ENCODE measurements at places on chromosomes 7 and 10.

- DNase-seq = no peak
These were observed 86.7 kb downstream of the GFRA1 start for GRCh38 chr10:116186273-116186672.

DNA sequence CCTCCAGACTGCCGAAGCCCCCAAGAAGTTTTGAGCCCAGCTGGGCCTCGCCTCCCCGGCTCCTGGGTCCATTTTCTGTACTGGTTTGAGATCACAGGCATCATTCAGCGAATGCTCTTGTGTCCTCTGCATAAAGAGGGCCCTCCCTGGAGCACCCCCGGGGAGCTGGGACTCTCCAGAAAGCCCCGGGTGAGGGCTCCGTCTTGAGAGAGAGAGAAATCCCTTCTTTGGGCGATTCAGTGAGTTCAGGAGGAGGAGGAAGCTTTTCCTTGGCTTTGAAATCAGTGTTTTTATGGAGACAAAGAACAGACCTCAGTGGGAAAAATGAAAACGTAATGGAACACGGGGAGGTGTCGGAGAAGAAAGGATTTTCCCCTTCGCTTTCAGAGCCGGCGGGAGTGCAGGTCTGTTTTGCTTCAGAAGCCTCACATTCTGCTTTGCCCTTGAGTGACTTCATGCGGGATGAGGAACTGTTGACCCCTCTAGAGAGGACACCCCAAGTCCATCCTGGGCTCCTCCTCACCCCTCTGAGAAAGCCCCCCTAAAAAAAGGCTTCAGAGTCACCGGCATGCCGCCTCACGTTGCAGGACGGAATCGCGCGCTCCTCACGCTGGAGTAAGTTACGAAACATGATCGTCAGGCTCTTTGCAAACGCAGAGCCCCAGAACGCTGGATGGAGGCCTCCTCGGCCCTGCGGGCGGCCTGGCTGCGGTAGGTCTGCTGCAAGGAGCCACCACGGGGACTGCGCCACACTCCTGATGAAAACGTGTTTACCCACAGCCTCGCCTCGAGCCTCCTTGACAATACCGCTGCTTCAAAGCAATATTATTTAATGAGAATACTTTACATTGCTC lies 8.5 kb upstream of the AP5Z1 start:
- no peak for DNase-seq

DNA sequence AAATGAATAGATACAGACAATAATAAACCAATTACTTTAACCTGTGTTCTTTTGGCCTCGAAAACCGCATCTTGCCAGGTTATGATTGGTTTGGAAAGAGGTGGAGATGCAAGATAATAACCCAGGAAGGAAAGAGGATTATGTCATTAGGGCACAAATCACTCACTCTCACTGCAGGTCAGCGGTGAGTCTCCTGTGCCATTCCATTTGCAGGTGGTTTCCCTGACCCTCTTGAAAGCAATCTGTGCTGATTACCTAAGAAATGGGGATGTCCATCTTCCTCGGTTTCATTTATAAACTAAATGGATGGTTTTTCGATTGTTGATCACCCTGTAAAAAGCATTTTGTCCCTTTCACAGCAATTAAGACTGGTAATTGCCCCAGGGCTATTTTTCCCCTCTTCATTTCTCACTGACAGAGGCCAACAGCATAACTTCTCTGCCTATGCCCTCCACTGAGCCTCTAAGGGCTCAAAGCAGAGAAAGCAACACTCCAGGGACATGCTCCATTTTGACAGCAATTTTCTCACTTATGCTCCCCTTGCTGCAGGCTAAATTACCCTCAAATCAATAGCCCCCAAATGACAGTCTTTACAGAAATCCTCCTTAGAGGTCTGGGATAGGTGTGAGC lies 257.5 kb downstream of the IPMK start:
- DNase-seq = no peak

DNA sequence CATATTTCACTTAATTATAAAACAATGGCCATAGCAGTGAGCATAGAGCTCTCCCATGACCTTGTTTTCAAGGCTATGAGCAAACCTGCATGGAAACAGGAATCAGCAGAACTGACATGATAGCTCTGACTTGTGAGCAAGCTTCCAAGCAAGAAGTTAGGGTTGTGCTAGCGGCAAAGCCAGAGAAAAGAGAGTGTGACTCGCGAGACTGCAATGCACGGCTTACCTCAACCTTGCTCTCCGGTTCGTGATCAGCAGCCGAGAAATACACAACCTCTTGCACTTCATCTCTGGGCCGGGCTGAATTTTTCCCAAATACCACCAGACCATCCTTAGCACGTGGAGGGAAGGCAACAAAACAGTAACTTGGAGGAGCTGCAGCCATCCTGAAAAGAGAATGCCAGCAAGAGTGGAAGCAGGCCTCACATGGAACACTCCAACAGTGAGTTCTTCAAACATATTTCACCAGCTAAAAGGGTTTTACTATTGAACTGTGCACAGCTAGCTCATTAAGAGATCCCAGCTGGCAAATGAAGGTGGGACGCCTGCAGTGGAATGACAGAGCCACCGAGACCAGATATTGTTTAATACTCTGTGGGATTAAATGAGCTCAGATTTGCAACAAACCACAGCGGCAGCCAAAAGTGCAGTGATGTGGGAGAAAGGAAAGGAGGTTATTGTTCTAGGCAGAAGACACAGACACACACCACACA lies 20.8 kb downstream of the SCRN1 start:
- DNase-seq = no peak

DNA sequence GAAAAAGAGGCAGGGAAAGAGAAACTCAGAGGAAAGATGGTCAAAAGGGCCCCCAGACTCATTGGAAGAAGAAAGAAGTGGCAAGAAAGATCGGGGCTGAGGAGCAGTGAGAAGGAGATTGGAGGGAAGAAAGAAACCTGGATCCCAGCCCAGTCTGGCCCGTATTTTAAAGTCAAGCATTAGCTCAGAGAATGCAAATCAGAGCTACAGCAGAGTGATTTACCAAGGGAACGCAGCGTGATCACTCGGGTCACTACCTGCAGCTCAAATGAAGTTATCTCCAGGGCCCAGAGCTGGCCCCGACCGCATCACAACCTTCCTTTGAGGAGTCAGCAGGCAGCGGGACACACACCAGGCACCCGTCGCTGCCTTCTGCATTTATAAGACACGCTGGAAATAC lies 72.8 kb downstream of the CARD11 start:
- DNase-seq = no peak

DNA sequence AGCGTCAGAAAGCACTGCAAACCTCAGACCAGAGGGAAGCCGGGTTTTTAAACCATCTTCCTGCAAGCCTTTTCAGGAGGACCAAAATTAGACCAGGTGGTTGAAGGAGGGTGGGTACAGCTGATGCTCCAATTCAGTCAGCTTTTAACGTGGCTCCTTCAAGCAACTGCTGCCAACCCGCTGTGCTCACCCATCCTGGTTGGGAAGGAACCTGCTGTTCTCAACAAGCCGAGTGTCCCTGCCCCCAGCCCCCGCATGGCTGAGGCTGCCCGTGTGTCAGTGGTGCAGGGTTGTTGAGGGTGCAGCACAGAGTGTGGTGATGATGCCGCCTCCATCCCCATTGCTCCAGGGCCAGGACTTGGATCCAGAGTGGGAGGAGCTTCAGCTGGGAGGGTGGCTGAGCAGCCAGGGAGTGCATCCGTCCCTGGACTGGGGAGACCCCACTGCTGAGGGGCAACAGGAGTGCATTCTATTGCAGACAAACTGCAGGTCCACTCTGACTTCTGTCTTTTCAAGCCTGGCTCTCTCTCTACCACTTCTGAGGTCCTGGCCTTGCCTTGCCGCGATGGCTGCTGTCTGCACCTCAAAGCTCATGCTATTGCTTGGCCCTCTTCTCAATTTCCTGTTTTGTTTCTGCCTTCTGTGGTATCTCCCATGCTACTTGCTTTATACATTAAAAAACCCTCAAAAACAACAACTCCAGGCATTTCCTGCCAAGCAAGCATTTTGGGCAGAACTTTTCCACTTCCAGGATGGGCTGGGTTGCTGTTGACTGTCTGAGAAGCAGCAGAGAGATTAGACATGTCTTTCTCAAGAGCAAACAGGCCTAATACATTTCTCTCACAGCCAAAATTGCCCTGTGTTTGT lies 134.7 kb downstream of the DNAJB6 start:
- no peak for DNase-seq

DNA sequence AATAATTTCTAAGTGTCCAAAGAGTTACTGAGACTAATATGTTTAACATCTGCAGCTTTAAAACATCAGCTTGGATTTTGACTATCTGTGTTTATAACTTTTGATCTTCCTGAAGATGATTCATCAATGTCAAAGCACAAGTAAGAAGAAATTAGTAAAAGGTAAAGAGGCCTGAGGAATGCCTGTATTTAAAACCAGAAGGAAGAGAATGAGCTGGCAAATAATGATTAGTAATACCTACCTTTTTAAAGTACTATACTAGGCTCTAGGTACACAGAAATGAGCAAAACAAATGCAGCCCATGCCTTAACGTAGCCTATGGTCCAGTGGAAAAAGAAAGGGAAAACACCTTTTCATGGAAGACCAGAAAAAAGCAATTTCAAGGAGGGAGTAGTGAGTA lies 158.0 kb downstream of the KCND2 start:
- DNase-seq = no peak

- DNase-seq = no peak
These were observed 280.3 kb upstream of the HABP2 start for GRCh38 chr10:113272511-113272910.

Measured in DMS 273 treated with DMSO at 0.1 percent for 48 hours (cell line).